Eye (tissue), 1 donor: ENCODE measurements at places on chromosomes 1 and 21.

GRCh38 chr1:30012455-30013440, 710.6 kb downstream of the MATN1 start:
- DNase-seq: no peak

DNA sequence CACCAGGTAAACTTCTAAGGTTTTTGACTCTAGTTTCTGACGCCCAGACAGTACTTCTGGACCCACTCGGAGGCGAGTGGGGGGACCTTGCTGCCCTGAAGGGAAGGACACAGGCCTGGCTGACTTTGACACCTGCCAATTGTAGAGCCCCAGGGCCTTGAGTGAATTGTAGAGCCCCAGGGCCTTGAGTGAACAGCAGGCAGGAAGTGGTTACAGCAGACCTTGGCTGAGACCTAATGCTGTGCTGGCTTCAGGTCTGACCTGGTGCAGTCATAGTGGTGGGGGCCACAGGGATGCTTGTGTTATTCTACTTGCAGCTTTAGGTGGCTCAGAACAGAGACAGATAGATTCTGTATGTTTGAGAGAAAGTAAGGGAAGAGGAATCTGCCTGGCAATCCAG, 344.3 kb downstream of the DUSP10 start:
- DNase-seq: no peak

GRCh38 chr1:91805311-91805801, 80.6 kb downstream of the TGFBR3 start:
- DNase-seq: no peak

DNA sequence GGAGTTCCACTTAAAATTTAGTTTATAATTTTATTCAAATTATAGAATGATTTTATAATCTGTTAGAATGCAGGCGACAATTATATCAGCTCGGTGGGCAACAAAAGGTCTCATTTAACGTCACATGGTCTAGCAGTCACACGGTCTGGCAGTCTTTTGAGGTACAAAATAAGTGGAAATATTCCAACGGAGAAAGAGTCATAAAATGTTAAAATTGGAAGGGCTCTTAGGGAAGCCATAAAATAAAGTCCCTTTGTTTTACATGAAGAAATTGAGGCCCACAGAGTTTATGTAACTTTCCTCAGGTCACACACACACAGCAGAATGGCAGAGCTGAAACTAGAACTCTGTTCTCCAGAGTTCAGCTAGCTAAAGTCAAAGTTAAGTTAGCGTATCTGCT, 84.4 kb upstream of the QSOX1 start:
- no peak for DNase-seq

DNA sequence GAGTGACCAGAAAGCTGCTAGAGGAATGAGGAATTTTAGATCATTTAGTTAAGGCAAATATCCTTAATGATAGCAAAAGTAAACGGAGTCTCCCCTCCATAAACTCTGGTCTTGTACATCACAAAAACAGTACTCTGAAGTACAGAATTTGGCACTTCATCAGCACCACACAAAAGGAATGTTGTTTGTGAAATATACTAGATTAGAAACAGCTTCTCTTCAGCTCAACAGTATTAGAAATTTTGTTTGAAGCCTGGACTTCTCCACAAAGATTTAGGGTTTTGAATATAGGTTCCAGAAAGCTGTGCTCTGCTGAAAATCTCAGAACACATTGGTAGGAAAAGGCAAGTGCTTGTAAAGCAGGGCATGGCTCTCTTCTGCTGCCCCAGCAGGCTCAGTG, 135.1 kb upstream of the PTGFR start:
- DNase-seq: peak; percentile 23

GRCh38 chr1:162663086-162663485, 30.8 kb downstream of the DDR2 start:
- no peak for DNase-seq

DNA sequence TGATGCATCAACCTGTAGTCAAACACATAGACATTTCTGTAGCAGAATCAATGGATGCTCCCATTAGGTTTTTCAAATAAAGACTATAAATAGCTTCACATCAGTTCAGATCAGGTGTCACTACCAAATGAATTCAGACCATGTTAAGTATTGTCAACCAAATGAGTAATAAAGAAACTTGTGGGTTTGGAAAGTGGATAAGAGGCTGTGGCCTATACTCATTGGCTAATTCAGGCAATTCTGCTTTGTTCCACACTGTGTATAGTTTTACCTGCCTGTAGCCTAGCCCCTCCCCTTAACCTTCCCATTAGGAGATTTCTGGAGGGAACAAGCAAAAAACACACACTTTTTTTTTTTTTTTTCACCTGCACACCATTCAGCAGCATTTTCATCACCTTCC, 321.2 kb downstream of the HLX start:
- DNase-seq: no peak

- DNase-seq: no peak
Observed at GRCh38 chr1:58325866-58326265, 220.7 kb downstream of the OMA1 start.

DNA sequence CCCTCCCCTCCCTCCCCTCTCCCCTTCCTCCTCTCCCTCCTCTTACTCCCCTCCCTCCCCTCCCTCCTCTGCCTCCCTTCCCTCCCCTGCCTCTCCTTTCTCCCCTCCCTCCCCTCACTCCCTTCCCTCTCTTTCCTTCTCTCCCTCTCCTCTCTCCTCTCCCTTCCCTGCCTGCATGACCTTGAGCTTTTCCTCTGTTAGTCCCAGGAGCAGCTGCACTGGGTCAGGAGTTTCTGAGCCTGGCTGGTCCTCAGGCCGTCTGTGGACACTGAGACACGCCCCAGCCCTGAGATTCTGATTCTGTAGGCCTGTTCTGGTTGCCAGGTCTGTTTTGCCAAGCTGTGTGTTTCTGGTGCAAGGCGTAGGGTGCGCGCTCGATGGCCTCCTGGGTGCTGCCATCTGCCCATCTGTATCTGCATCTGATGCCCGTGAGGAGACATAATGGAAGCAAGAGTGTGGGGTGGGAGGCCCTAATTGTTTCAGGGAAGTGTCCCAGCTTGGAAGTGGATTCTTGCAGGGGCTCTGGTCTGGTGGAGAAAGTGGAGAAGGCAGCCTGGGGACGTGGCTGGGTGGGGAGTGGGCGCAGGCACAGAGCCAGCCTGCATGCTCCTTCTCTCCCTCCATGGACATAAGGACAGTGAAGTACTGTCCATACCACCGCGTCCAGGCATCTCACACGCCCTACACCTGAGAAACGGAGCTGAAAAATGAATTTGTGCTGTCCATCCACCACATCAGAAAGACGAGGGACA, 97.2 kb downstream of the WDR4 start:
- no peak for DNase-seq
